Stimulated activated CD4-positive, alpha-beta T cell treated with anti-CD3 and anti-CD28 coated beads, Interleukin-4, amount 100 ng/mL, for 48 hours (primary cell): ENCODE measurements at places on chromosomes 3 and 15.

- DNase-seq, result no peak
Observed at GRCh38 chr3:154779571-154779970, 300.5 kb upstream of the MME start.

DNA sequence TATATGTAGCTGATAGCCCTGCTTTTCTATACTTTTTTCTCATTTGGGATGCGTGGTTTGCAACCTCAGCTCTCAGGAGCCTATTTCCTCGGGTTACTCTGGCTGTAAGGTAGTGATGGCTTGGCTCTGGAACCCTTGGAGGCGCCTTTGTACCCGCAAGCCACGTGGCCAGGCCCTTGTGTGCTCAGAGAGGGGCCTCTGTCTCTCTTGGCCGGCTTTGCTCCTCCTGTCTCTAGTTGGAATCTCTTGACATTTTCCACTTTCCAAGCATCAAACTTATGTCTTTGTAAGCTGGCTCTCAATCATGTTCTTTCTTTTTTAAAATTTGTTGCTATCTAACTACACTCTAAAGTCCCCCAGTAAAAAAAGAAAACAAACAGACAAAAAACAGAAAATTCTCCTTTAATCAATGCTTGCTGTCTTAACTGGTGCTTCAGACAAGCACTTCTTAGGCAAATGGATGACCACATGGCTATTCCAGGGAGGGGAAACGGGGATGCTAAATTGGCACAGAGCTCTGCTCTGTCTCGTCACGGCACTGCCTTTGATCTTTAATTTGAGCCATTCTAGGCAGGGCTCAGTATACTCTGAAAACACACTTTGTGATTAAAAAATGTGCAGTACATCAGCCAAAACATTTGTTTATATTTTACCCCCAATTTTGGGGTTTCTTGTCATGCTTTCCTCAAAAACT, 180.4 kb upstream of the NR2E3 start:
- no peak for DNase-seq

DNA sequence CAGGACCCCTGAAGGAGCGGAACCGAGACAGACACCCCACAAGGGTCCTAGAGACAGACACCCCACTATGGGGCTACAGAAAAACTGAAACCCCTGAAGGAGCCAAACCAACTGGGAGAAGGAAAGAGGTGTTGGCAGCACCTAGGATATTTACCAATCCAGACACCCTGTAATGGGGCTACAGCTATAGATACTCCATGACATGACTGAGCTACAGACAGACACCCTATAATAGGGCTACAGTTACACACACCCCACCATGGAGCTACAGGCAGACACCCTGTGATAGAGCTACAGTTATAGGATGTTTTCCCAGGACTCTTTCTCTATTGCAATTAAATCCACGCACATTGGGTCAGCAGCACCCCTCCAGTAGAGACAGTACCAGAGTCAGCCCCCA, 22.6 kb upstream of the ADGRG7 start:
- DNase-seq, result no peak

GRCh38 chr3:150740733-150741496, 22.1 kb downstream of the SIAH2 start:
- DNase-seq, result no peak

- no peak for DNase-seq
Observed at GRCh38 chr15:58065445-58066041, at the start of gene ALDH1A2. Gene ALDH1A2 (minus strand): TSS chr15:58065711. CDS start chr15:58065650, 61 bp downstream.
